ENCODE measurements at places on chromosomes 16 and 17.

- no peak for DNase-seq
Measured at GRCh38 chr16:53374800-53375199, 59.5 kb upstream of the RBL2 start.

DNA sequence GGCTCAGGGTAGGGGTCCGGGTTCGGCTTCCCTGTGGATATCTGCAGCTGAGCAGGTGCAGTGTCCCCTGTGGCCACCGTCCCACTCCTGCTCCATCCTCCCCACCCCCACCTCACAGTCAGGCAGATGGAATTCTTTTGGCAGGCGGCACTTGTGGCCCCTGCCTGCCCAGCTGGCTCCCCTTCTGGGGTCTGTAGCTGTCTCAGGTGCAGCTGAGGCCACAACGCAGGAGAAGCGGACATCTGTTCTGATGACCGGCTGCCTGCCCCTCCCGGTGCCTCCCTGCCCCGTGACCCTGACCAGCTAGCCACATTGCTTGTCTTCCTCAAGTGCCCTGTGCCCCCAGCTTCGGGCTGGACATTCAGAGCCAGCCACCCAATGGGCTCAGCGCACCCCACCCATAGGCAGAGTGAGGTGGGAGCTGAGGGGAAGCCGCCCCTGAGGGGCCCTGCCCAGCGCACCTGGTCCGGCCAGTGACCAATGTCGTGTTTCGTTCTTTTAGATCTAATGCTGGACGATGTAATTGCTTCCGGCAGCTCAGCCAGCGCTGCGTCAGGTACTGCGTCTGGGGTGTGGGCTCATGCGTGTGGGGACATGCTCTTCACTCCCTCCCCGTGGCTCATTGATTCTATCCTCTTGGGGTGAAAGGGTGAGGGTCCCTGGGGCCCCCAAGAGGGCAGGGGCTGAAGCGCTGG is 25.2 kb upstream of the ABCC3 start:
- no peak for DNase-seq

DNA sequence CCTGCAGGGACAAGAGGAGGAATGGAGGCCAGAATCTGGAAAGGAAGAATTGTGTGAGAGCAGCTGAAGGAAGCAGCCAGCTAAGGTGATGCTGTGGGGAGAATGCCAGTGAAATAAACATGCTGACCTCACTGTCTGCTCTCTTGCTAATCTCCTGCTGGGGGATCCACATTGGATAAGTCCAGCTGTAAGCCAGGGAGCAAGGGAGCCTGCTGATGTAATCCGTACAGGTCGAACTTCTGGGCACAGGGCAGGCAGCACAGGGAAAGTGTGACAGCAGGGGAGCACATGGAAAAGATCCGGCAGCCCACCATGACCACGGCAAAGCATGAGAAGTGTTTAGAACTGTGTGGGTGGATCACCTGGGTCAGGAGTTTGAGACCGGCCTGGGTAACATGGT is 7.5 kb upstream of the XPO6 start:
- DNase-seq = no peak

- no peak for DNase-seq
Measured at GRCh38 chr16:56204816-56205215, 13.5 kb downstream of the GNAO1 start.

DNA sequence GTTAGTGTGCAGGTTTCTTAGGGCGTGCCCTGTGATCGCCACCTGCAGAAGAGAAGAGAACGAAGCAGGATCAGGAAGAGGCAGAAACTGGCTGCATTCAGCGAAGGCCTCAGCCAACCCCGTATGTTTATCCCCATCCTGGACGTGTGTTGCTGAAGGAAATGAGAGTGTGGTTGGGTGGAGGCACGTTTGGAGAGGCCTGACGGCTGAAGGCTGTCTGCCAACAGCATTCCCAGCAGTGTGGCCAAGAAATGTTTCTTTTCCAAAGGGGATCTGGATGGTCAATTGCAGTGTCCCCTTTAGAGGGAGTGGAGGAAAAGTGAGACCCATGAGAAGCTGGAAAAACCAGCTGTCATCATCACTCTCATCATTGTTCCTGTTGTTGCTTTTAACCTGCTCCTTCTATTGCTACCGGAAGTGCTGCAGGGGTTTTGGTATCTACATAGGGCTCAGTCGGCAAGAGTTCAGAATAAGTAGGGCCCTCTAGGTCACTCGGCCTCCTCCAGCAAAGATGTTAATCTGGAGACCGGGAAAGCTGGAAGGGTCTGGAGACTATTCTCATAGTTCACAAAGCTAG is 46.5 kb upstream of the SLC47A1 start:
- no peak for DNase-seq

DNA sequence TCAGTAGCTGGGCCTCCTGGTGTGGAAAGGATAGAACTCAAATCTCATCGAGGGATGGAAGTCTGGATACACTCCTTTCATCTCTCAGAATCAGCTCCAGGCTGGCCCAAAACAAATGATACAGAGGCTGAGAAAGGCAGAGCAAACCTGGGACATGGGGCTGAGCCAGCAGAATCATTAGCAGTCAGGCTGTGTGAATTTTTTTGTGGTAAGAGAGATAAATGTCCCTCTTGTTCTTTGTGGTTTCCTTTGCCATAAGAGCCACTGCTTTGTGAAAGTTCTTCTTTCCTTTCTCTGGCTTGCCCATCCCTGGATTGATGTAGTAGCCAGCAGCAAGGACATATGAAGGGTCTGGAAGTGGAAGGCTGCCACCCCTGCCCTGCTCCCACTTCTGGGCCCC is 146.2 kb downstream of the CDH13 start:
- no peak for DNase-seq

- no peak for DNase-seq
Measured at GRCh38 chr16:13797718-13798117, 122.2 kb upstream of the ERCC4 start.

DNA sequence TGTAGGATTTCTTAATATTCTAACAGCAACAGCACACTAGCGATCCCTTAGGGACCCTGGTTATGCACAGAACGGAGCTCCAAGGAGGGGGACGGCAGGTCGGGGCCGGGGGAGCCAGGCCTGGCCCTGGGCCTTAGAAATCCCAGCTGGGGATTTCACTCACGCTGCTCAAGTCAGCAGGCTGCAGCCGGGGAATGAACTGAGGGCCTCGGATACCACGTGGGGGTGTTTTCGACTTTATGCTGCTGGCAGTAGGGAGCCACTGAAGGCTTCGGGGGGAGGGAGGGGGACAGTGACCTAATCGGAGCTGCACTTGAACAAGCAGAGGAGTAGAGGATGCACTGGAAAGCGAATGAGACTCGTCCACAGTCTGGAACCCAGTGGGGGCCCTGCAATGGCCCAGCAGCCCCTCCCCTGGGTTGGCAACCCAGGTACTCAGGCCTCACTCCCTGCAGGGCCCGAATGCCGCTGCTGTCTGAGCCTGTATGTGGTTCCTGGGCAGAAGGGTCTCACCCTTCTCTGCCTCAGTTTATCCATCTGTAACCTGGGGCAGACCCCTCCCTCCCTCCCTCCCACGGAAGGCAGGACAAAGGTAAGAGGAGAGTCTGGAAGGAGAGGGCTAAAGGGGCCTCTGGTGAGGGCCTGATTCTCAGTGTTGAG is 53.7 kb downstream of the RPH3AL start:
- no peak for DNase-seq

DNA sequence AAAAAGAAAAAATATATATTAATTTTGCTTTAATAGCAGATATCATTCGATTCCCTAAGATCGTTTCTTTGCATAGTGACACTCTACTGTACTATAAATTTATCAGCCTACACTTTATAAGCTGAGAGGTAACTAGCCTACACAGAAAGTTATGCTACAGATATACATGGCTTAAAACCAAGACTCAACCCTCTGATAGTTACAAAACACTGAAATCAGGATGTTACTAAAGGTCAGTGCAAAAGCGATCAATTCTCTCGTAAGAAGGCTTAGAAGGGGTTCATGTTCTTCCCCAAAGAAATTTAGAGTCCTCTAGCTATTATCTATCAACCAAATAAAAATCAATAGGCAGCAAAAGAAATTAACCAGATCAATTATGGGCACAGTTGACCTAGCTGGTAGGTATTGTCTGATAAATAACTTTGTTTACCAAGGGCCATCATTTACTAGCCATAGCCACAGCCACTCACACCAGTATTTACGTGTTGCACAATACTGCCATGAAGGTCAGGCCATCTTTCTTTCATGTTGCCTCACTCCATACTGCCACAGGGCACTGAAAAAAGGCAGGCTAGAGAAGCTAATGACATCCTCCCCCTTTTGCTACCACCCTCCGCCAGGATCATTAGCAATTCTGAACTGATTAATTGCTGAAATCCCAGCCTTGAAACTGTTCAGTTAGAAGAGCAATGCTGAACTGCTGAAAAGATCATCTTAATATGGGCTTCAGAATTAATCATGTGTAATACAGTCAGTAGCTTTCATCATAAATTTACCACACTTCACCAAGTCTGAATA is 43.7 kb downstream of the RND2 start:
- no peak for DNase-seq

- DNase-seq = no peak
Measured at GRCh38 chr17:72343911-72344310, 223.1 kb downstream of the SOX9 start.

DNA sequence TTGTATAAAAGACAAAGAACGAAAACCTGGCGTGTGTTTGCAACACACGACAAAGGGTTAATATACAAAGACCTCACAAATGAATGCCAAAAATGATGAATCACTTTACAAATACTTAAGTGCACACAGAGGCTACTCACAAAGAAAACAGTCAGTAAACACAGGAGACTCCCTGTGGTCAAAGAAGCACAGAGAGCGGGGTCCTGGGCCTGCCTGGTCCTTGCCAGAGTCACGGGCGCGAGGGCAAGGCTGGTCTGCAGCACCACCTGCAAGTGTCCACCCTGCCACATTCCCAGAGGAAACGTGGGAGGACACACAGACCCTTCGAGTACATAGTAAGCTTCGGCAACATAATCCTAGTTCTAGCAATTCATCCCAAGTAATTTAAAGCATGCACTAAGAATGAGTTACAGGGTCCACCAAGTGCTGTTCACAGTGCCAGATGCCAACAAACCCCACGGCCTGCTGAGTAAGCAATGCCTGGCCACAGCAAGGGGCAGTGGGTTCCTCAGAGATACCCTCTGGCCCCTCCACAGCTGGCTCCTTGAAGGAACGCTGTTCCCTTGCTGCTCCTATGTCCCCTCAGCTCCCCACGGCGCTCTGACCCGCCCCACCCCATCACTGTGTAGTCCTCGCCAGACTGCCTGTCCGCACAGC is 24.6 kb upstream of the FAAP100 start:
- DNase-seq = no peak

DNA sequence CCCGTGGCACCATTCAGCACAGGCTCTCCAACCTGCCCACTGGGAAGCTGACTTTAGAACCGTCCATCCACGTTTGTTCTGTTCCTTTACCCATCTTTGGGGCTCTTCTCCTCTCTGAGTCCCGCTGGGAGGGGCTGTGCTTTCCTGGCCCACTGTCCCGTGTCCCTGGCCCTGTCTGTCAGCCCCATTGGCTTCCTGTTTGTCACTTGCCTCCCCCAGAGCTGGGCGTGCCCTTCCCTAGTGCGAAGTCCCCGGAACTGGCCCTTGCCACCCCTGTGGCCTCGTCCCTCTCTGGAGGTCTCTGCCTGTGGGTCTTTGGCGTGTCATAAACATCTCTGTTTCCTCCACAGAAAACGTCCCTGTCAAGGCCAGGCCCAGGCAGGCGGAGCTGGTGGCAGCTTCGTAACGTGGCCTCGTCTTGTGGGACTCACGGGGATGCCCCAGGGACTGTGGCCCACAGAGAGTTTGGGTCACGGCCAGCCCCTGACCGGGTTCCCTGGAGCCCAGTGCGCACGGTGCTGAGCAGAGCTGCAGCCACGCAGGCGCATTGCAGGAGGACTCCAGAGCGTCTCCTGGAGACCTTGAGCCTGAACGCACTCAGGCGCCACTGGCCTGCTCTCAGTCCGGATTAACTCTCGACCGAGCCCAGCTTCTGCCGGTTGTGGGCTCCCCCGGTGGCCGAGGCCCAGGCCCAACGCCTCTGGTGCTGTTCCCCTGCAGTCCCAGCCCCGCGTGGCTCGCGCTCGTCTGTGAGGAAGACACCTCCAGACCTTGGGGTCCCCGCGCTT is 7.3 kb downstream of the CHMP6 start:
- no peak for DNase-seq
